ENCODE measurements at places on chromosomes 6 and 20.

- DNase-seq: no peak
Observed at GRCh38 chr6:46491628-46492547, 639 bp upstream of the RCAN2 start.

DNA sequence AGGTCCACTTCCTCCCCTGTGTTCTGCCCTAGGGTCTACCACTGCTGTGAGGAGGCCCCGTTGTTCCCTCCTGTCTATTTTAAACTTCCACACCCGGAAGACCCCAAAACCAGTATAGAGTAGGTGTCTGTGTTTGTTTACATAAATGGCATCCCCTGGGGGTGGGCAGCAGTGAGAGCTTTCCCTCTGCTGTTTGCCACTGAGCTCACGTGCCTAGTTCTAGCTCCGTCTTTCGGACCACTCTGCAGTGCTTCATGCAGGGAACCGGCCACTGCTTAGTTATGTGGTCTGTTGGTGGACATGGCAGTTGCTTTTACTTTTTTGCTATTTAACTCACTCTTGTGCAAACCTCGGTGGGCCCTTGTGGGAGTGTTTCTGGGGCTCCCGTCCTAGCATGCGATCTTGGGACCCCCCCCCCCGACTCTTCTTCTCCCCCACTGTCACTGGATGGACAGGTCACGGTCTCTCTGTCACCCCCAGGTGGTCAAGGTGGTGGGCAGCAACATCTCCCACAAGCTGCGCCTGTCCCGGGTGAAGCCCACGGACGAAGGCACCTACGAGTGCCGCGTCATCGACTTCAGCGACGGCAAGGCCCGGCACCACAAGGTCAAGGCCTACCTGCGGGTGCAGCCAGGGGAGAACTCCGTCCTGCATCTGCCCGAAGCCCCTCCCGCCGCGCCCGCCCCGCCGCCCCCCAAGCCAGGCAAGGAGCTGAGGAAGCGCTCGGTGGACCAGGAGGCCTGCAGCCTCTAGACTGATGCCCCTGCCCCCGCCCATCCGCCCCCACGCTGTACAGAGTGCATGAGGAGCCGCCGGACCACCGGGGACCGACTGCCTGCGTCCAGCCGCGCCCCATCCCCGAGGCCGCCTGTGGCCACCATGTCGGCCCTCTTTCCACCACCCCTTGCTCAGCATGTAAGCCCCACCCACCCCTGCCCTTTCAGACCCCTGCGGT, 40.9 kb downstream of the VSTM2L start:
- no peak for DNase-seq

DNA sequence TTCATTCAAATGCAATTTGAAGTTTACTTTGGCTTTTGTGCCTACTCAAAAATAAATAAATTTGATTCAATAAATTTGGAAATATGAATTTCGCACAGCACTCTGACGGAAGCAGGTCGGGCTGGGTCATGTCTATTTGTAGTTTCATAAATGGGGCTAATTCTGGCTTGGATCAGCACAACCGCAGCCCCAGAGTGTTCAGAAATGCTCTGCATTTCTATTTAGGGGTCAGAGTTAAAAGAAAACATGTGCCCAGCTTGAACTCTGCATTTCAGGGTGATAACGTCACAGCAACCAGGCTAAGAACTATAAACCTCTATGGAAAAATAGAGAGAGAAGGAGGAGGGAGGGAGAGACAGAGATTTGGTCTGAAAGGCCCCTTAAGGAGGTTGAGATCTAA, 480.9 kb upstream of the NOX3 start:
- DNase-seq: no peak

- no peak for DNase-seq
Observed at GRCh38 chr6:3438190-3439167, 18.4 kb downstream of the SLC22A23 start.

- DNase-seq: no peak
Observed at GRCh38 chr20:46264391-46265266, 43.7 kb downstream of the CDH22 start.

DNA sequence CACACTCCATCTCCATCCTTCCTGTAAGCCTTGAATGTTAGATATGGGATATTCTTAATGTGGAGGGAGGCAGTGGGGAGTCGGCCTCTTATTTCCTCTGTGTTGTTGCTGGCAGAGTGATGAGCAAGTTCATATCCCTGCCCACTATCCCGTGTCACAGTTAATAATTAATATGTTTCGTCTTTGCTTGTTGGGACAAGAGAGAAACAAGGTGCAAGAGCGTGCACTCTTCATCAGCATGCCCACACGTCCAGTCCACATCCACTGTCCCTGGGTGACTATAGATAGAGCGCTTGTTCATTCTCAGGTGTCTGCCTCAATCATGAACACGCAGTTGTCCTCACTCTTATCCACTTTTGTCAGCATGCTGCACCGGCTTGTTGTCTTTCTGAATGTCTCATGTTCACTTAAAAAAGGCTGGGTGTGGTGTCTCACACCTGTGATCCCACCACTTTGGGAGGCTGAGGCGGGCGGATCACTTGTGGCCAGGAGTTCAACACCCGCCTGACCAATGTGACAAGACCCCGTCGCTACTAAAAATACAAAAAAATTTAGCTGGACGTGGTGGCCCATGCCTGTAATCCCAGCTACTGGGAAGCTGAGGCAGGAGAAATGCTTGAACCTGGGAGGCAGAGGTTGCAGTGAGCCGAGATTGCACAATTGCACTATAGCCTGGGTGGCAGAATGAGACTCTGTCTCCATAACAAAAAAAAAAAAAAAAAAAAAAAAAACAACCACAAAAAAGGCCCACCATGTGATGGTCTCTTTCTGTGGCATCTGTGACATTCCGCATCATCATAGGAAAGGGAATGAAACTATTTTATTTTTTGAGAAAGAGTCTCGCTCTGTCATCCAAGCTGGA, 34.2 kb downstream of the PPP1R3G start:
- no peak for DNase-seq

DNA sequence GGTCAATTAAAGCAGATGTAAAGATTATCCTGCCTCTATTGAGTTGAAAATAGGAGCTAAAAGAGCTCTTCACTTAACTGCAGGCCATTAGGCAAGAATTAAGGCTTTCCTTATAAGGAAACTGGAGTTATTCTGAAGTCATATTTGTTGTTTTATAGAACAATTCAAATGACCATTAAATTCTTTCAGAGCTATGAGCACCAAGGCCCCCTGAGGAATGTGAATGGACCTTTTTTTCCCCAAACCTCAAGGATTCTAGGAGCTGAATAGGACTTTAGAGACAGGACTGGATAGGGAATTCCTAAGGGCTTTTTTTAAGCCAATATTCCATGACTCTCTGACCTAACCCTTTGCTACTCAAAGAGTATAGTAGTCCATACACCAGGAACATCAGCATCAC, 565.7 kb upstream of the BTBD3 start:
- DNase-seq: no peak

DNA sequence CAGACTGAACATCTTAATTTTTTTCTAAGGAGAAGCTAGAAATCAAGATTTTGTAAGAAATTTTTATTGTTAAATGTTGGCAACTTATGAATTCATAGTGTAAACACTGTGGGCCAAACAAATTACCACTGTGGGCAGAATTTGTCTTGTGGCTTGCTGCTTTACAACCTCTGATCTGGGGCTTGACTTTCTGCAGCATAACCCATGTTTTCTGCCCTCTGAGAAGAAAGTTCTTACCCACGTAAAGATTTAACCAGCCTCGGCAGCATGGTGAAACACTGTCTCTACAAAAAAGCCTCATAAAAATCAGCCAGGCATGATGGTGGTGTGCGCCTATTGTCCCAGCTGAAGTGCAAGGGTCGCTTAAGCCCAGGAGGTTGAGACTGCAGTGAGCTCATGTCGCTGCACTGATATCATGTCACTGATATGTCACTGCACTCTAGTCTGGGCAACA, 12.9 kb downstream of the ITCH start:
- DNase-seq: no peak

- DNase-seq: no peak
Observed at GRCh38 chr6:166502453-166502852, 84.0 kb downstream of the RAMACL start.

- no peak for DNase-seq
Observed at GRCh38 chr6:147643341-147644200, 135.1 kb downstream of the SAMD5 start.

- no peak for DNase-seq
Observed at GRCh38 chr6:26057899-26058298, 29.3 kb upstream of the HFE start.

GRCh38 chr6:55174211-55175026, at the start of gene HCRTR2:
Gene HCRTR2 (plus strand): TSS chr6:55174515. CDS start chr6:55174588, 73 bp downstream.
- no peak for DNase-seq

- DNase-seq: no peak
Observed at GRCh38 chr20:35826397-35826998, 54.7 kb downstream of the PHF20 start.

- no peak for DNase-seq
Observed at GRCh38 chr20:60310560-60311349, 352.5 kb downstream of the CDH26 start.

- no peak for DNase-seq
Observed at GRCh38 chr6:136016228-136017225, 165.0 kb downstream of the PDE7B start.
